ENCODE measurements at places on chromosomes 11 and 22.

GRCh38 chr11:14079011-14079410, 116.5 kb downstream of the SPON1 start:
- no peak for DNase-seq

GRCh38 chr11:1049431-1049891, 12.9 kb upstream of the MUC6 start:
- no peak for DNase-seq

GRCh38 chr11:32705309-32706033, 89.0 kb downstream of the CCDC73 start:
- DNase-seq: no peak

- no peak for DNase-seq
Observed at GRCh38 chr22:29158546-29158945, 47.1 kb upstream of the EMID1 start.

- no peak for DNase-seq
Observed at GRCh38 chr11:88119561-88119960, 55.7 kb downstream of the RAB38 start.

- DNase-seq: no peak
Observed at GRCh38 chr11:24661331-24661730, 164.5 kb downstream of the LUZP2 start.

DNA sequence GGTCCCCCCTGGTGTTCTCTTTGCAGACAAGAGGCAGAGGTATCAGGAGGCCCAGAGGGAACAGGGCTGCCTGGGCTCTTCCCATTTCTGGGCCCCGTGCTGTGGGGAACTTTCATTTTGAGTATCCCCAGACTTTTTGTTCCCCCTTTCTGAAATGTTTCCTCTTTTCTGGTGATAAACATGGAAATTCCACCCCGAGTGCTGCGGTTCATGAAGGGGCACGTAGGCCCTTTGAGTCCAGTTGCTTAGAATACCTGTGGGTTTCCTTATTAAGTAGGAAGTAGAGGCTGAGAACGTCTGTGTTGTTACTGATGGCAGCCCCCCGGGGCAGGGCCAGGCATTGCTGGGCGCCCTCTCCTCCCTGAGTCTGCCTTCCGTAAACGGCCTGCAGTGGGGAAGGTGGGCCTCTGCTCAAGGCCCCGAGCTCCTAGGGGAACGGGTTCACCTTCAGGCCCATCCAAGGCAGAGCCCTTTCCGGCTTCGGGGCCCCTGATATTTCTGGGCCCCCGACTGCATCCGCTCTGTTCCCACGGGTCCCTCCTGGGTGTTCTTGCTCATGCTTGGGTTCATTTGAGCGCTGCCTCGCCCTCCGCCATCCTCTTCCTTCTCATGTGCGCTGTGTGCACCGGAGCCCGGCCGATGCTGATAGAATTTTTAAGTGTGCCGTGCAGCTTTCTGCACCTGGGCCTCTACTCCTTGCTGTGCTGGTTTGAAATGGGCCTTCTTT, 12.0 kb downstream of the TBC1D22A start:
- DNase-seq: no peak

GRCh38 chr11:94128746-94129511, at the start of gene PANX1:
PANX1 (plus strand) TSS chr11:94128841; CDS start chr11:94129313, 472 bp downstream.
- DNase-seq: peak; percentile 70

- DNase-seq: no peak
Observed at GRCh38 chr11:22670830-22671229, 4.4 kb downstream of the GAS2 start.

GRCh38 chr11:16809886-16810668, 71.6 kb downstream of the C11orf58 start:
- DNase-seq: no peak

GRCh38 chr22:50215297-50216054, 14.7 kb downstream of the SELENOO start:
- DNase-seq: no peak

DNA sequence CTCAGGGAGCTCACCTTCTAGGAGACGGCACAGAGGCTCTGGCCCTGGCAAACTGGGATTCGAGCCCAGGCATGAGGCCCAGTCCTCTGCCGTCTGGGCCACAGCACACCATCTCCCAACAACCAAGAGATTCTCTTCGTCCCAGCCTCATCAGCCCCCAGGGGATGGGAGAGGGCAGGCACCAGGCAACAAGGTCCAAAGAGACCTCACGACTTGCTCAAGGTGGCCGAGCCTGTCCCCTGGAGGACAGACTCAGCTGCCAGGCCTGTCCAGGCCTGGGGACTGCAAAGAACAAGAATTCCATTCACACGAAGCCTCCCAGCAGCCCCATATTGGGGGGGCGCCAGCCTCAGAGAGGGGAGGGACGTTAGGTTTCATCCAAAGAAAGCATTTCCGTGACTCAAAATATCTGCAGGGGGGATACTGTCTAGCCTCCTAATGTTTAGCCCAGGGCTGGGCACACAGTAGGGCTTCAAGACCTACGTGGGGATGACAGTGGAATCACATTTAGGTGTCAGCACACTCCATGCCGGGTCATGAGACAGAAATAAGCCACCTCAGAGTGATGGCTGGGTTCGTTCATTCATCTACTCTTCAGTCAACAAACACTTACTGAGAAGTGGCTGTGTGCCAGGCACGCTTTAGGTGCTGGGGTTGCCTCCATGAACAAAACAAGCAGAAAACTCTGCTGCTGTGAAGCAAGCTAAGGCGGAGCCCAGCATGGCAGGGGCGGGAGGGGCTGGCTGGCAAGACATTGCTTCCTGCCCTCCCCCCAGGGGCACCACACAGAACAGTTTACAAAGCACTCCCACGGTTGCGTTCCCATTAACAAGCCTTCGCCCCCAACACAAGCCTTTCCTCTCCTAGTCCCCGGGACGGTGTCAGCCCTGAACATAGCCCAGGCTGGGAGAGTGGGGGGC, 1.2 kb downstream of the CARNS1 start:
- DNase-seq: no peak

GRCh38 chr22:22360014-22360413, 115.4 kb downstream of the VPREB1 start:
- no peak for DNase-seq

- no peak for DNase-seq
Observed at GRCh38 chr11:65069217-65069616, 10.9 kb upstream of the NAALADL1 start.

DNA sequence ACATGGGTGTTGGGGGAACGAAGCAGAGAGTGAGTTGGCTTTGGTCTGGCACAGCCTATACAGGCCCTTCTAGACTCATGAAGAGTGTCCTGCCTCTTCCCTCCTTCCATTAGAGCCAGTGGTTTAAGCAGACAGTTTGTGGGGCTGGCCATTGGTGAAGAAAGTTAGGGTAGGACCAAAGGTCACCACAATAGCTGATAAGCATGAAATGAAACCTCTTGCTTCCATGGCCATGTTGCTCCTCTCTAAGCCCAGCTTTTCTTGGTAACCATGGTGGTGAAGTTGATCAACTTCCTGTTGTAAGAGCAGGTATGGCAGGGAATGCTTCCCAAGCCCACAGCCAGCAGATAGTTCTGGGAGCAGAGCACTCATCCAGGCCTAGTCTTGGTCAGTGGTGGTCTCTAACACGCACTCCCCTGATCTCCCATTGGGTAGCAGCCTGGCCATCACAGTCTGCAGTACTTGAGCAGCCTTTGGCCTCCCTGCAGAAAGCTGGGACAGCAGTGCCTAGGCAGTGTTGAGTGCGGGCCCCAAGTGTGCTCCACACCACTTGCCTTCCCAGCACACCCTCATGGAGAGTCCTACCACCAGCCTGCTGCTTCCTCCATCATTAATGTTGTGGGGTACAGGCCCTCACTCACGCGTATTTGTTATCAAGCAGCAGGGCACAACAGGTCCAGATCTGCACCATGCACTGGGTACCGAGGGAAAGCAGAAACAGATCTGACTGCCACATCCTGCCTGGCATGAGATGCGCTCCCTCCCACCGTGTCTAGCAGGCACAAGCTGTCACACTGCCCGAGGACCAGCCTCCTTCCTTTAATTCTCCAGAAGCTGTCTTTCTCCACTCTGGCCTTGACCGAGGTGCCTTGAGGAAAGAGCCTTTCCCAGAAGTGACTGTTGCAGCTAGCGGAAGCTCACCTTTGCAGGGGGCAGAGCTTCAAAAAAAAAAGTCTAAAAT, 65.8 kb upstream of the SUSD2 start:
- DNase-seq: no peak

DNA sequence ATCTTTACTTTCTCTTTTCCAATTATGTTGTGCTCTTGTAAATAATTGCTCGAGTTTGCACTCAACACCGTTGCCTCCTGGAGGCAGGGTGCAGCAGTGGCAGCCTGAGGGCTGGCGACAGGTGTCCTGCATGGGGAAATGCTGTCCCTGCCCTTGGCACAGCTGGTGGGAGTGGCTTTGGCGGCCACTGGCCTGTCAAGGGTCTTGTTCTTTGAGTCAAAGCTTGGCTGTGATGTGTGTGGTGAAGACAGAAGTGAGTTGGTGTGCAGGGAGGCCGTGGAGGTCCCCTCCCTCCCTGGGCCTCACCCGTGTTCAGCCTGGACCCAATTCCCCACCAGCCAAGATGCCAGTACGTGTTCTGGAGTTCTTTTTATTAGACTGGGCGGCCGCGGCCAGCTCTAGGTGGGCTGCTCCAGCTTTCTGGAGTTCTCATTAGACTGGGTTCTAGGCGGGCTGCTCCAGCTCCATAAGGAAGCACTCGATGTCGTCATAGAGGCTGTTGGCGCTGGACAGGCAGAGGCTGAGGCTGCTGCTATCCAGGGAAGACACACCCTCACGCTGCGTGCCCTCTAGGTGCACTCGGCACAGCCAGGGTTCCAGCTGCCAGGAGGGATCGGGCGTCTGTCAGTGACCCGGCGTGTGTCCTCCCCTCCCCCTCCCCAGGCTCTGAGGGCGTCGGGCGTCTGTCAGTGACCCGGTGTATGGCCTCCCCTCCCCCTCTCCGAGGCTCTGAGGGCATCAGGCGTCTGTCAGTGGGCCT, 3.4 kb downstream of the IRF7 start:
- no peak for DNase-seq

- DNase-seq: no peak
Observed at GRCh38 chr11:131665344-131665968, 295.0 kb downstream of the NTM start.

DNA sequence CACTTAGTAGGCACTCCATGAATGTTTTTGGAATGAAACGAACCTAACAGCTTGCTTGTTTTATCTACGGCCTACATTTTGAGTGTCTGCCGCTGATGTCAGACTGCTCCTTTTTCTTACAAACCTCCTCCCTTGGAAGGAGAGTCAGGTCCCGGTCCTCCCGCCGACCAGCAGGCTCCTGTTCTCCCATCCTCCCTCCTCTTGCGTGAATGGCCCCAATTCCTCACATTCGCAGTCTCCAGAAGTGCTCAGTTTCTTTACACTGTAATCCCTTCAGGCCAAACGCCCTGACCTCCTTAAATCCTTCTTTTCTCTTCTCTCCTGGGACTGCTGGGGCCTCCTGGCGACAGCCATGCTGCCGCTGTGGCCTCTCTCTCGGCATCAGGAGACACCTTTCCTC, 82.6 kb upstream of the CSNK2A3 start:
- DNase-seq: no peak

GRCh38 chr11:28463826-28464225, 355.6 kb downstream of the METTL15 start:
- DNase-seq: no peak

DNA sequence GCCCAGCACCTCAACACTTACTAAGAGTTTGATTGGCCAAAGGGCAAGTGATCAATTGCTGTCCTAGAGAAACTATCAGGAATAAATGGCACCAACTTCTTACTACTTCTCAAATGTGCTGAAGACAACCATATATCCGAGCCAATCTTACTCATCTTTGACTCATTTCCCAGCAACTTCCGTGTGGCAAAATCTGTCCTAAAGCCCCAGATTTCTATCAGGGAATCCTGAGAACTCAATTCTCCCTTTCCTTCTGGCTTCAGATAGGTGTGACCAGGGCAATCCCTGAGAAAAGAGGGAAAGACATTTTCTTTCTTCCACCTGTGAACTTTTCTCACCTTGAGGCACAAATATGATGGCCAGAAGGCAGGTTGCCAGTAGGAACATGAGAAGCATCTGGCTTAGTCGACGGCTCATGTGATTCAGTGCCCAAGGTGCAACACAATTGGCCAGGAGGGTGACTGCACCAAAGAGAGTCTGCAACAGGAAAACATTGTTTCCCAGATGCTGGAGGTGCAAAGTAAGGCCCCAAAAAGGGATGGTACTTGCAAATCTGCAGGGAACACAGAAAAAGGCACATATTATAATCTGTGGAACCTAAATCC, 21.8 kb upstream of the SLC22A24 start:
- DNase-seq: no peak

GRCh38 chr22:36369922-36370791, 17.6 kb downstream of the MYH9 start:
- DNase-seq: no peak

GRCh38 chr11:1988667-1989317, 8.8 kb downstream of the H19 start:
- DNase-seq: no peak

GRCh38 chr11:69156235-69156639, 502 bp downstream of the SMIM38 start:
- no peak for DNase-seq

DNA sequence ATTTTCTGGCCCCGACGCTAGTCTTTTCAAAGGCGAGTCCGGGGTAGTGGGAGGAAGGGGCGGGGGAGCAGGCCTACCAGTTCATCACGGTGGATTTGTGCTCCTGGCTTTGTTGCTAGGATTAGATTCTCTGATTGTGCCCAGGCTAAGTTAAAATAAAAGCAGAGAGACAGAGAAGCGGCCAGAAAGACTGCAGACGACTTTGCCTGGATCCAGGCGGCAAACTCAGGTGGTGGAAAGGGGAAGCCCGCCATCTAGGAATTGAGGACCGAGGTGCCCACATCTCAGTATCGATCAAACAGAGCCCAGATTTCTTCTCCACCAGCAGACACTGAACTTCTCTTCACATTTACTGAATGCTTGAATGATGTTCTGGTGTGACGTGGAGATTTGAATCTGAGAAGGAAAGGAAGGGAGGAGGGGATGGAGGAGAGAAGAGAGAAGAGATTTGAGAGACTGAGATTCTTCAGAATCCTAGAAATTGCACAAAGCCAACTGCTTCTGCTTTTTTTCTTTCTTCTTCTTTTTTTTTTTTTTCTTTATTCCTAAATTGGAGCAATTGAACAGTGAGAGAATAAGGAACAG, 2.7 kb downstream of the FAT3 start:
- DNase-seq: no peak

DNA sequence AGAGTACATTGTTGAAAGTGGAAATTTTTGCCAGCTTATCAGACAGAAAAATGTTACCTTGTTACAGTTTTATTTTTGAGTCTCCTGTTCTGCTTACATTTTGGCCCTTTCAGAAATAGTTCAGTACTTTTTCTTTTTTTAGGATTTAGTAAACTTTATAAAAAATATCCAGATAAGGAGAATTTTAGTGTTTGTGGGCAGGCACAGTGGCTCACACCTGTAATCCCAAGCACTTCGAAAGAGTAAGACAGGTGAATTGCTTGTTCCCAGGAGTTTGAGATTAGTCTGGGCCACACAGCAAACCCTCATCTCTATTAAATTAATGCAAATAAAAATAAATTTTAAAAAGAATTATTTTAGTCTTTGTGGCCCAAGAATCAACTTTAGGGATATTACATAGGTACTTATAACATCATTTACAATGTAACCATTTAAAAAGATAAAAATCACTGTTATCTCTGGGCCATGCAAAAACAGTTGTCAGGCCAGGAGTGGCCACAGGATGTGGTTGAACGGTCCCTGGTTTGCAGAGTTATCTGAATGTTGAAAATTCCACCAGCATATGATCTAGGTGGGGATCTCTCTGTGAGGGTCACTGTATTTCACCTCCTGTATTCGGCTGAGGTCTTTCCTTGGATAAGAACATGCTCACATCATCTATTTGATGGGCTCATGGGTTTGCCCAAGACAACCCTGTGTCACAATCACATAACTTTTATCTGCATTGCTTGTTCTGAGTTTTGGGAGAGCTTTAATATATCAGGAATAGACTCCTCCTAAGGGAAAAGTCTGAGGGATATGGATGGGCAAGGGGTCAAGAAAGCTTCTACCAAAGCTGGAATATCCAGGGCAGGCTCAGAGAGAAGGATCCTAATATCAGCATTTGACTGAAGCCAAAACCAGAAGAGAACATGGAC, 91.5 kb downstream of the GGTLC2 start:
- no peak for DNase-seq

Data from neural crest cell (in vitro differentiated cells).